Activated naive CD8-positive, alpha-beta T cell treated with anti-CD3 and anti-CD28 coated beads, Interleukin-2, amount 10 ng/mL, durations not matched to agents 7 days and 5 days (primary cell): ENCODE measurements at places on chromosomes 12 and 14.

- no peak for DNase-seq
These were observed 95.4 kb upstream of the CDKN3 start for GRCh38 chr14:54301359-54301758.

DNA sequence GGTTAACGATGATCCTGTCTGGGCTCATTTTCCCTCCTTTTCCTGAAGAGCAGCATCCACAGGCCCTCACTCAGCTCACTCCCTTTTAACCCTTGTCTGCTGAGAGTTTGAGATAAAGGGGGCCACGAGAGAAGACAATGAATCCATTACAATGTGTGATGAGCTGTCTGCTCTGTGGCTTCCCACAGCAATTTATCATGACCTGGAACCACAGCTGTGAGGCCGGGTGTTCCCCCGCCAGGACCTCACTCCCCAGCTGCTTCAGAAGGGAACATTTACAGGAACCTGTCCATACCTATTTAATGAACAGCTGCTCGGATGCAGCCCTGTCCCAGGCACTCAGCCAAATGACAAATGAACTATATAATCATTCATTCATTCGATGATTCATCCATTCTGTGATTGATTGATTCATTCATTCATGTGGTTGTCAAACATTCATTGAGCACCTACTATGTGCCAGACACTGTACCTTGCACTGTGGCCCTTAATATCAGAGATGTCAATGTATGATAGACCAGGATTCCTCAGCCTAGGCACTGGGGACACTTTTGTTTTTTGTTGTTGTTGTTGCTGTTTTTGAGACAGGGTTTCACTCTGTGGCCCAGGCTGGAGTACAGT, 18.5 kb upstream of the P2RX7 start:
- DNase-seq, result no peak

GRCh38 chr14:59347915-59348314, 117.3 kb downstream of the GPR135 start:
- no peak for DNase-seq

DNA sequence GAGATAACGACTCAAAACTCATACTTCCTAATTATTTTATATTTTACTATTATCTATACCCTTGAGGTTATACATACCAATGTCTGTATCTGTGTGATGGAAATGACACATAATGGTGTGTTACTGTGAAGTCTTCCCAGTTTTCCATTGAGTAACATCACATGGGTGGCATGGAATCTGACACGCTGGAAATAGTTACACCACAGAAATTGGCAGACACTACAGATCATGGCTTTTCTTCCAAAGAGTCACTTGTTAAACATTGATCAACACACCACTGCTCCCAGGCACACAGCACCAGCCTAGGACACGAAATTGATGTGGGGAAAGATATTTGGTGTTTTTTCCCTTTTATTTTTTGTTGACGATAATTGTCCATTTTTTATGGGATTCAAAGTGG, 33.0 kb upstream of the VWF start:
- DNase-seq, result no peak

GRCh38 chr12:91502208-91502607, 319.6 kb upstream of the DCN start:
- DNase-seq, result no peak

DNA sequence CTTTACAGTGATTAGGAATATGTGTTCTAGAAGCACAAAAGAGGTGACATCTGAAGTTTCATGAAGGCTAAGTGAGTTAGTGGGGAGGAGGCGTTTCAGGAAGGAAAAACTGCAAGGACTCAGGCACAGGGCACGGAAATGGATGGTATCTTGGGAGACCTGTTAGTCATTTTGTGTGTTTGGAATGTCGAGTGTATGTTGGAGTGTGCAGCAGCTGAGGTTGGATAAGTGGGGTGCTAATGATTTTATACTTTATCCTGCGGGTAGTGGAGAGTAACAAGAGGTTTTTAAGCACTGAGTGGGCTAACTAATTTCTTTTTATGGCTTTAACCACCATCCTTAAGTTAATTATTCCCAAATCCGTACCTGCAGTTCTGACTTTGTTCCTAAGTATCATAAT, 571.5 kb upstream of the FBXO33 start:
- no peak for DNase-seq
